Activated CD8-positive, alpha-beta T cell treated with anti-CD3 and anti-CD28 coated beads, Interleukin-2, amount 10 ng/mL, durations not matched to agents 7 days and 5 days (primary cell): ENCODE measurements at places on chromosomes 1 and 21. TPM values are rescaled to one million over a fixed set of nuclear protein-coding genes. Genes with fewer than 3 reads are reported as not detected.

Gene ASPM
- 87.9 TPM for total RNA-seq

DNA sequence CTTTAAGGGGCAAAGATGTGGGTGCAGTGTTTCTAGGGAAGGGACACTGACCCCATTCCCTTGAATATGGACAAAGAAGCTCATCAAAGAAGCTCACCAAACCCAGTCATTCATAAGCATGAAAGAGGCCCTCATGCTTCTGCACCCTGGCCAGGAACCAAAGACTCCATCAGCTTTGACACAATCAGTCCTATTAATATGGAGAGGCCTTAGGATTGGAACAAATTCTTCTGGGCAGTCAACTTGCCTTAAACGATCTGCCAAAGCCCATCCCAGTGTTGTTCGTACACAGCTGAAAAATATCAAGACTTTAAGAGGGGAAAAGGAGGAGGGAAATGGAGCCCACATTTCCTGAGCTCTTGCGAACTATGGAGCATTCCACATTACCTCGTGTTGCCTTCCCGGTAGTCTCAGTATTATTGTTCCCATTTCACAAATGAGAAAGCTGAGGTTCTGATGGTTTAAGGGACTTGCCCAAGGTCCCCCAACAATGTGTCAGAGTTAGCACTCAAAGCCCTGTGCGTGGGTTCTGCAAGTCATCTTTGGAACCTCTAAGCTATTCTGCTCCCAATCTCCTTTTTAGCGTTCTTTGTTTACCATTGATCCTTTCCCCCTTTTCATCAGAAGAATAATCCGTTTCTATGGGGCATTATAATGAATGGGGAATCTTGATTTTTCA is 161.9 kb downstream of the ZBTB18 start:
- no peaks in the 10 kb centered on the region for H3K36me3 ChIP-seq
- no peaks in the 10 kb centered on the region for H3K27me3 ChIP-seq
- no peak for DNase-seq
- H3K4me1 ChIP-seq: no peaks in the 10 kb centered on the region
- H3K27ac ChIP-seq: no peak overlapping the region

Gene COL9A2
- total RNA-seq: 2.4 TPM

- H3K27me3 ChIP-seq: no peaks in the 10 kb centered on the region
- H3K36me3 ChIP-seq: no peaks in the 10 kb centered on the region
- no peak overlapping the region for H3K4me3 ChIP-seq
- H3K27ac ChIP-seq: no peak overlapping the region
- no peak for DNase-seq
Observed at GRCh38 chr1:85850238-85850637, 142.0 kb upstream of the ZNHIT6 start.

- H3K27me3 ChIP-seq: no peaks in the 10 kb centered on the region
- no peaks in the 10 kb centered on the region for H3K4me1 ChIP-seq
- H3K27ac ChIP-seq: no peak overlapping the region
- no peak for DNase-seq
- H3K4me3 ChIP-seq: no peak overlapping the region
- H3K36me3 ChIP-seq: no peaks in the 10 kb centered on the region
Observed at GRCh38 chr1:4965346-4966075, 311.1 kb downstream of the AJAP1 start.

GRCh38 chr21:28624626-28625025 is 368.1 kb downstream of the LTN1 start:
- no peak overlapping the region for H3K4me3 ChIP-seq
- H3K36me3 ChIP-seq: peaks cover 16% of the 10 kb centered on the region
- H3K27me3 ChIP-seq: no peaks in the 10 kb centered on the region
- H3K27ac ChIP-seq: no peak overlapping the region
- peaks cover 6% of the 10 kb centered on the region for H3K4me1 ChIP-seq
- no peak for DNase-seq

Gene TBX15
- not detected for total RNA-seq

DNA sequence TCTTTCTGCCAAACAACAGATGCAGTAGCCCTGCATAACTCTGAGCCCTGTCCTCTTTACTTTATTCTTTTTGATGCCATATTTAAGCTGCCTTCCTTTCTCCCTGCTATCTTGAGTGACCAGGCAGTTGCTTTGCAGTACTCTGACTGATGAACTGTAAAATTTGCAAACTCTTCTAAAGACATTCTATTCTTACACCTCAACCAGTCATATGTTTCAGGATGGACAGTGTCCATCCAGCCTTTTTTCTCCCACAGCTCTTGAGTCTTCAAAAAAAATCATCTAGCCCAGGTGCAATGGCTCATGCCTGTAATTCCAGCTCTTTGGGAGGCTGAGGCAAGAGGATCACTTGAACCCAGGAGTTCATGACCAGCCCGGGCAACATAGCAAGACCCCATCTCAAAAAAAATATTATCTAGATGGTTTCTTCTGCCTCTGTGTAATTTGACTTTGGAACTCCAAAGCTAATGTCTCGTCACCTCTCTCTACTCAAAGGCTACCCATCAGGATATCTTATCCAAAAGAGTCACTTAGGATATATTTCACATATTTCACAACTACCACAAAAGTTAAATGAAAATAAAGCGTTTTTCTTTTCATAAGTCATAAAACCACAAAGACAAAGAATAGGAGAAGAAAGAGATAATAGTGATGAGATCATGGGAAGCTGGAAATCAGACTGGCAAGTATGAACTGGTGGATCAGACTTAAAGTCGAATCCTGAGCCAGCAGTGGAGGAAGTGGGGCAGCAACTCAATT is 54.6 kb upstream of the IPO9 start:
- no peaks in the 10 kb centered on the region for H3K4me1 ChIP-seq
- no peak for DNase-seq
- H3K36me3 ChIP-seq: no peaks in the 10 kb centered on the region
- H3K27ac ChIP-seq: no peak overlapping the region

DNA sequence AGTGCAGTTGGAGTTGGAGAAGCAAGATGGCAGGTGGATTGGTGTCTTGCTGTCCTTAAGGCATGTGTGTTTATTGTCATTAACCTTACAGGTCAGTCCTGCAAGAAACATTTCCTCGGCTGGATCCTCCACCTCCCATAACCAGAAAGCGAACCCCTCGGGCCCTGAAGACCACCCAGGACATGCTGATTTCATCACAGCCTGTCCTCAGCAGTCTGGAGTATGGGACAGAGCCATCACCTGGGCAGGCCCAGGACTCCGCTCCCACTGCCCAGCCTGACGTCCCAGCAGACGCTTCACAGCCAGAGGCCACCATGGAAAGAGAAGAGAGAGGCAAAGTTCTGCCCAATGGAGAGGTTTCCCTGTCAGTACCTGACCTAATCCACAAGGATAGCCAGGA is 1.6 kb downstream of the C1orf226 start:
- no peak overlapping the region for H3K27ac ChIP-seq
- no peaks in the 10 kb centered on the region for H3K4me1 ChIP-seq
- H3K27me3 ChIP-seq: no peaks in the 10 kb centered on the region
- H3K4me3 ChIP-seq: no peak overlapping the region
- H3K36me3 ChIP-seq: no peaks in the 10 kb centered on the region
- no peak for DNase-seq

DNA sequence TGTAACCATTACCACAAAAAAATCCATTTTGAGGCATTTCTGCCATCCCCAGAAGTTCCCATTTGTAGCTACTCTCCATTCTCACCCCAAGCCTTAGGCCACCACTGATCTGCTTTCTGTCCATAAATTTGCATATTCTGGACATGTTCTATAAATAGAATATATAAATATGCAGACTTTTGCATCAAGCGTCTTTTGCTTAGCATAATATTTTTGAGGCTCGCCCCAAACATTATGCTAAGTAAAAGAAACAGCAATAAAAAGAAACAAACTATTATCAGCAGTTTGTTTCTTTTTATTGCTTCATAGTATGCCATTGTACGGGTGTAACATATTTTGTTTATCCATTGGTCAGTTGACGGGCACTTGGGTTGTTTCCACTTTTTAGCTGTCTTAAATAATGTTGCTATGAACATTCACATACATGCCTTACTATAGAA is 7.9 kb downstream of the TFAP2E start:
- peaks cover 22% of the 10 kb centered on the region for H3K4me1 ChIP-seq
- H3K27ac ChIP-seq: no peak overlapping the region
- H3K27me3 ChIP-seq: peaks cover 3% of the 10 kb centered on the region
- H3K4me3 ChIP-seq: no peak overlapping the region
- peaks cover 6% of the 10 kb centered on the region for H3K36me3 ChIP-seq

Gene KRTAP11-1
- total RNA-seq: not detected

Gene PPP1R15B
- 66.0 TPM for total RNA-seq

- H3K27me3 ChIP-seq: peaks cover 6% of the 10 kb centered on the region
- H3K27ac ChIP-seq: no peak overlapping the region
- H3K36me3 ChIP-seq: peaks cover 3% of the 10 kb centered on the region
- H3K4me3 ChIP-seq: no peak overlapping the region
- peak; percentile 59 for DNase-seq
Observed at GRCh38 chr1:110829955-110830553, 42.9 kb upstream of the CD53 start.

DNA sequence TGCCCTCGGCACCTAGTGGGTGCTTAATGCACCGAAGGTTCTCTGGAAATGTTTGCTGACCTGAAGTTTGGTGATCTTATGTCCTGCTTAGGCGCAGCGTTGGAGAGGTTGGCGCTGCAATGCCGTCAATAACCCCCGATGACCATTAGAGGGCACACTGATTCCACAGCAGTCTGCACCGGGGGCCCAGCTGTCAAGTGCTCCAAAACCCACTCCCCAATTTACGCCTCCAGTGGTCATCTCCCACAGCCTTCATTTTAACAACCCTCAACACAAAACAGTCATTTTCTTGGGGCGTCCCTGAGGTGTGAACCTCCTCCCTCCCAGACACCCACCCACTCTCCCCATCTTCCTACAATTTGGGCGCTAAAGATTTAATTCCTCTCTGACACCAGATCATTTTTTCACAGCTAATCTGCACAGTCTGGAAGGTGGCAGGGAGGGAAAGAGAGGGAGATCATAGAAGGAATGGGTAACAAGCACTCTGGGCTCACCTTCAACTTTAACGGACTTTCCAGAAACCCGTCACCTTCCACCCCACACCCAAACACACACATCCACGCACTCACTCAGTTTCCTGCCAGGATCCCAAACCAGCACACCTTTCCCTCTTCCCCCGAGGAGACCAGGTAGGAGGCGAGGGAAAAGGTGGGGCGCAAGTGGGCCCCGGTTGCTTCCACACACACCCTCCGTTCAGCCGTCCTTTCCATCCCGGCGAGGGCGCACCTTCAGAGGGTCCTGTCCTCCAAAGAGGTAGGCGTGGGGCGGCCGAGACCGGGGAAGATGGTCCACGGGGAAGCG is 570 bp upstream of the NPR1 start:
- peaks cover 46% of the 10 kb centered on the region for H3K27me3 ChIP-seq
- peak; percentile 66 for DNase-seq
- H3K4me1 ChIP-seq: peaks cover 21% of the 10 kb centered on the region

Gene SMPDL3B
- 0.76 TPM for total RNA-seq

- no peaks in the 10 kb centered on the region for H3K36me3 ChIP-seq
- DNase-seq: no peak
Observed at GRCh38 chr1:116690396-116690848, 22.9 kb upstream of the IGSF3 start.

GRCh38 chr1:171081314-171081753 is 9.4 kb upstream of the FMO3 start:
- DNase-seq: no peak
- no peaks in the 10 kb centered on the region for H3K27me3 ChIP-seq
- H3K4me3 ChIP-seq: no peak overlapping the region
- no peak overlapping the region for H3K27ac ChIP-seq

Gene CCDC30
- total RNA-seq: 1.7 TPM

DNA sequence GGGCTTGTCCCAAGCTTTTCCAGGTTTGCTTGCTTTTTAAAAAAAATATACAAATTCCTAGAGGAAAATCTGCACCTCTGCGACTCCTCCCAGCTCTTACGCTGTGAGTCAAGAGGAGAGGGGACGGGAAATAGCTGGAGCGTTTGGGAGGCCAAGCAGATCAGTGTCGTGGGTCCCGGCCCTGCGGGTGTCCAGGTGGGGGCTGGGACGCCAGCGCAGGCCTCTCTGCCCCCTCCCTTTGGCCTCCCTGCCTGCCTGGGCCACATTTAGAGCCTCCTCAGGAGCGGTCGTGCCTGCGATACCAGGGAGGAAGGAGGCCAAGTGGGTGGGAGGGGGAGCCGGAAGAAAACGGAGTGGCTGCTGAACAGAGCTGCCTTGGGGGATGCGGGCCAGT is 9.0 kb downstream of the WNT4 start:
- no peaks in the 10 kb centered on the region for H3K36me3 ChIP-seq
- DNase-seq: no peak
- no peak overlapping the region for H3K27ac ChIP-seq

Gene GNG4
- total RNA-seq: 0.23 TPM
